ENCODE measurements at places on chromosomes 2 and 18.

DNA sequence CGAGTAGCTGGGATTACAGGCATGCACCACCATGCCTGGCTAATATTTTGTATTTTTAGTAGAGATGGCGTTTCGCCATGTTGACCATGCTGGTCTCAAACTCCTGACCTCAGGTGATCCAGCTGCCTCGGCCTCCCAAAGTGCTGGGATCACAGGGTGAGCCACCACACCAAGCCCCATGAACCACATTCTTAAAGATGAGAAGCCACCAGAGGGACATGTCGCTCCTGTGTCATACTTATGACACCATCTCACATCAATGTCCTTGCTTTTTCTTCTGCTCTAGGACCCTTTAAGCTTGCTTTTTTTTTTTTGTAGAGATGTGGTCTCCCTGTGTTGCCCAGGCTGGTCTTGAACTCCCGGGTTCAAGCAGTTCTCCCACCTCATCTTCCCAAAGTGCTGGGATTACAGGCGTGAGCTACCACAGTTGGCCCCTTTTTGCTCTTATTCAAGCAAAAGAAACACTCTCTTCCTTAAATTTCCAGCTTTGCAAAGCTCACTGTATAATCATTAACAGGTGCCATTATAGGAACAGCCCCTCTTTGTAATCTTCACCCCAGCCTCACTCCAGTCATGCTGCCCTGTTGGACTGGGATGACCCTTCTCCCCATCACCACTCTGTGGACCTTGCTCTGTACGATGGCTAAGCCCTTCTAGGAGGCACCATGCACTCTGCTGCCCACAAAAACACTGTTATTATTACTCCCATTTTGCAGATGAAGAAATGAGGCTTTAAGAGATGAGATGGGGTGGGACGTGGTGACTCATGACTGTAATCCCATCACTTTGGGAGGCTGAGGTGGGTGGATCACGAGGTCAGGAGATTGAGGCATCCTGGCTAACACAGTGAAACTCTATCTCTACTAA, 10.8 kb upstream of the KCNG3 start:
- no peak for DNase-seq

- no peak for DNase-seq
These were observed 5.6 kb upstream of the LRATD1 start for GRCh38 chr2:14626873-14627272.

- no peak for DNase-seq
These were observed 49.1 kb upstream of the ZNF638 start for GRCh38 chr2:71282493-71282892.

DNA sequence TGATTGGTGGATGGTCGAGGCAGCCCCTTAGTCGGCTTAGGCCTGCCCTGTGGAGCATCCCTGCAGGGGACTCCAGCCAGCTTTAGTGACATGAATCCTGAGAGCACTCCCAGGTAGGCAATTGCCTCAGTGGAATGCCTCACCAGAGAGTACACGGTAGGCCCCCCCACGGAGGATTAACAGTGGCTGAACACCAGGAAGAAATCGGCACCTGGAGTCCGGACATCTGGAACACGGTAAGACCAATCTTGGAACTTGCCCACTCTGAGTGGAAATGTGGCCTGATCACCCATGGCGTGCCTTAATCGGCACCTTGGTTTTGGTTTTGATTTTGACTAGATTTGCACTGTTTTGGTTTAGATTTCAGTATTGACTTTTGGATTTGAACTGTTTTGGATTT, 326.2 kb upstream of the NCKAP5 start:
- DNase-seq: no peak

- DNase-seq: no peak
These were observed 129.5 kb upstream of the ID2 start for GRCh38 chr2:8552293-8552801.

DNA sequence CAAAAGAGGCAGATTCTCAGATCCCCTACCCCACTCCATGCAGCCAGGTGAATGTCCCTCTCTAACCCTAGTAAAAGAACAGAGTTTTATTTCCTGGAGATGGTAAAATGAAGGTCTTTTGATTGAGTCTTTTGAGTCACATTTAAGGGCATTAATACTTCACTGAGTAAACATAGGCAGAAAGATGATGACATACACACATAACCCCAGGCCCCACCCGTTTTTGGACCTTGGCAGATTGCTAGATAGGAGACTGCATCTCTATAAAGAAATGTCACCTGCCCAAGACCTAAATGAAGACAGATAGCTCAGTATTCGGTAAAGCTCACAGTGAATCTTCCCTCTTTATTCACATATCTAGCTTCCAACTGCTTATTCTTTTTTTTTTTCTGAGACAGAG, 28.3 kb upstream of the PEX13 start:
- DNase-seq: no peak

DNA sequence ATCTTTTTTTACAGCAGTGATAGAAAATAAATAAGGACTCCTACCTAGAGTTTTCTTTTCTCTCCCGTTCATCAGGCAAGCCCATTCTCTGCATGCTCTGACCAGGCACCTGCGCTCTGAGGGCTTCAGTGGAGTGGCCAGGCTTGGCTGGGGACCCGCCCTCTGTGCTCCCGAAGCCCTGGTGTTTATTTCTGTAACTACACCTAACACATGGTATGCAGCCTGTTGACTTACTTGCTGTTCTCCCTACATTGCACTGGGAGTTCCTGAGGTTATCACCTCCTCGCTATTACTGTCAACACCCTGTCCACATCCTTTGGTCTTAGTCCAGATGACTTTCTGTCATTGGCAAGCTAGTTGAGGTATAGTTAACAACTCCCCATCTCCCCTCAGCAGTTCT, 317.7 kb downstream of the LPIN1 start:
- DNase-seq: no peak

DNA sequence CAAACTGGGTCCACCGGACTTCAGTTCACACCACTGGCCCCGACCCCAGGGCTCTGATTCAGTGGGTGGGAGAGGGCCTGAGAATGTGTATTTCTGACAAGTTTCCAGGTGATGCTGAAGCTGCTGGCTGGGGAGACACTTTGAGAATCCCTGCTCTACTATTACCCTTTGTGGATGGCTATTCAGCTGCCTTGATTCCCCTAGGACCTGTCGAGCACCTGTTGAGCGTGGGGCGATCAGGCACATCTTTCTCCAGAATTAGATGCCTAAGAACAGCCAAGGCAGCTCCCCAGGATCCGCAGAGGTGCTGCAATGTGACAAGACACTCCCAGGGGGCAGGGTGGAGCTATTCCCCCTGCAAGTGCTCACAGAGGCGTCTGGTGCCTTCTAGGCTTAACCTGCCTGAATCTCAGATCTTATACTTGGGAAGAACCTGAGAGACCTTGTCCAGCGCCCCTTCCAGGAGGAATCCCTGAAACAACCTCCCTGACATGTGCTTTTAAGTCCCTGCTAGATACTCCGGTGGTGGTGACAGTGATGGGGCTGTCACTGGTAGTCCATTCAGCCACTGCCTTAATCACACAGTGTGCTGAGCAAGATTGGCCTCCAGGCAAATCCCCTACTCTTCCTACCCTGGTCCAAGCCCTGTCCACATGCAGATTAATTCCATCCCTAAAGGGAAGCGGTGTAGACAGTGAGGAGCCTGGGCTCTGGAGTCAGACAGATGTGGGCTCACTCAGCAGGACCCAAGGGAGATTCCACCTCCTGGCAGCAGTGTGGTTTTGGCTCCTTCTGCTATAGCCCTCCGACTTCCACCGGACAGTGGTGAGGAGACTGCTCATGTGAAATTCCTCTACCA, 43.4 kb upstream of the OTOF start:
- DNase-seq: no peak

DNA sequence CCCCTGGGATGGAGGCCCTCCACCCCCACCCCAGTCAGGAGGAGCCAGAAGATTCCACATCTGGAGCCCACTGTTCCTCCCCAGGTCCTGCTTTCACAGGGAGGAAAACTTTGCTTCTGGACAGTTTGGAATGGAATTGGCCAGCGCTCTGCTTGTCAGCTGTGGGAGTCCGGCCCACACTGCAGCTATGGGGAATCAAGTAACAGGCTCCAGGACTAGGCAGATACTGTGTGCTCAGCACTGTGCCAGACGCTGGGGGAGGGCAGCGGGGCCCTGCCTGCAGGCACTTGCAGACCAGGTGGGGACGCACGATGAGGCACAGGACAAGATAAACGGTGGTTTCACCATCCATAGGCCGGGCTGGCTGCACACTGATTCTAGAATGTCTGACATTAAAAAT, 114.0 kb downstream of the STPG4 start:
- no peak for DNase-seq

GRCh38 chr2:45938649-45939511, 287.4 kb downstream of the PRKCE start:
- no peak for DNase-seq

- DNase-seq: no peak
These were observed 714.4 kb downstream of the DCDC2C start for GRCh38 chr2:4417771-4418170.

DNA sequence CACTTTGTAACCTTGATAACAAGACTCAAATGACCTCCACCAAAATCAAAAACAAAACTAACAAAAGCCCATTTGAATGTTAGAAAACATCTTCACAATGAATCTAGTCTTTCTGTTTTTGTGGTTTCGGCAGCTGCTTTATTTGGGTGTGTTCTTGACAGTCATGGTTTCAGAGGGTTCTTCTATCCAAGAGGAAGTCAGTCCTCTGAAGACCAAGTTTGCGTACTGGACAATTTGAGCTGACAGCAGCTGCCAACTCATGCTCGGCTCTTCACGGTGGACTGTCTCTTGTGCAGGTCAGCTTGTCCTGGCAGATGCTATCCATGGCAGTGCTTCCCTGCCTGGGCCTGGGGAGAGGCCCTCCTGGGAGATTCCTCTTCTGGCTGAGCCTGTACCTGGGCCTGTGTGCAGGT, 91.0 kb downstream of the TMEM17 start:
- no peak for DNase-seq

DNA sequence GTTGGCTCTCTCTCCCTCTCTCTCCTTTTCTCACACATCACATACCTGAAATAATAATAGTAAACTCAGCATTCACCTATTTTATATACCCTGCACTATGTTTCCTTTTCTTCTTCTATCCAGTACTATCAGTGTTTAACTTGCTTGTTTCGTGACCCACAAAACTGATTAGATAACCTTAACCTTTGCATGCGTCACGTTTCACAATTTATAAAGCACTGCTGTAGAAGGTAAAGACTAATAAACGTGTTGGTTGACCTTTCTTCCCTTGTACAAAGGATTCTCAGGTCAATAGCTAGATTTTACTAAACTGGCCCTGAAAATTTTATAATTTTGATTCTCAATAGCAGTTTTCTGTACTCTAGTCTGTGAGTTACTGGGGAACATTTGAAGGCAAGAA, 791.7 kb downstream of the DPP10 start:
- DNase-seq: no peak

- DNase-seq: no peak
These were observed 422.6 kb upstream of the ID2 start for GRCh38 chr2:8259106-8259840.

GRCh38 chr18:4063545-4063944, 391.6 kb downstream of the DLGAP1 start:
- DNase-seq: no peak

GRCh38 chr2:29583104-29583503, 338.3 kb downstream of the ALK start:
- DNase-seq: no peak

- no peak for DNase-seq
These were observed 7.5 kb downstream of the NPPC start for GRCh38 chr2:231918501-231919330.

- peak; percentile 30 for DNase-seq
These were observed 88.2 kb downstream of the PLB1 start for GRCh38 chr2:28583899-28584553.

- DNase-seq: no peak
These were observed 43.0 kb downstream of the KLHL29 start for GRCh38 chr2:23427976-23428375.

GRCh38 chr2:195026261-195026660, 630.8 kb upstream of the SLC39A10 start:
- DNase-seq: no peak

- no peak for DNase-seq
These were observed 28.2 kb downstream of the BCL2L11 start for GRCh38 chr2:111148925-111149324.

DNA sequence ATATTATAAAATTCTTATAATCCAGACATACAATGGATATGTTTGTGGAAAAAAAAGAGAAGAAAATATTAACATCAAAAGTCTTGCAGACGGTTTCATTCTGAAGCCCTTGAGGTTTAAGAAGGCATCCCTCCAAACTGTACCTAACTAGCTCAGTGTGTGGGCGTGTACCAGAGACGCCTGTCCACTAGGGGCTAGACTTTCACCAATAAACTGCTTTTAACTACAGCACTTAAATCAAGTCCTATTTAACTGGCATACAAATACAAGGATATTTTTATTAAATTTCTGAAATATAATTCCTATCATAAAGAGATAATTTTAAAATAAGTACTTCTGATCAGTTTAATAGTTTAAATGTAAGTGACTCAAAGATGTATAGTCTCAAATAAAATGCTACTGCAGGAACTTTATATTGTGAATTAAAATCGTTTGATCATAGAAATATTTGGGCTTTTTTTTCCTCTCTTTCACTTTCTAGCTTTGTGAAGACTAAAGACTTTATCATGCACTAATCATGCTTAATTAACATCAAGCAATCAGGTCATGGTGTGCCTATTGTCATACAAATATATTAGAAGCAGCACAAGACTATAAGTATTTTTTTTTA, 437.7 kb downstream of the SATB2 start:
- DNase-seq: no peak

GRCh38 chr2:196233021-196233804, 61.8 kb upstream of the STK17B start:
- no peak for DNase-seq

DNA sequence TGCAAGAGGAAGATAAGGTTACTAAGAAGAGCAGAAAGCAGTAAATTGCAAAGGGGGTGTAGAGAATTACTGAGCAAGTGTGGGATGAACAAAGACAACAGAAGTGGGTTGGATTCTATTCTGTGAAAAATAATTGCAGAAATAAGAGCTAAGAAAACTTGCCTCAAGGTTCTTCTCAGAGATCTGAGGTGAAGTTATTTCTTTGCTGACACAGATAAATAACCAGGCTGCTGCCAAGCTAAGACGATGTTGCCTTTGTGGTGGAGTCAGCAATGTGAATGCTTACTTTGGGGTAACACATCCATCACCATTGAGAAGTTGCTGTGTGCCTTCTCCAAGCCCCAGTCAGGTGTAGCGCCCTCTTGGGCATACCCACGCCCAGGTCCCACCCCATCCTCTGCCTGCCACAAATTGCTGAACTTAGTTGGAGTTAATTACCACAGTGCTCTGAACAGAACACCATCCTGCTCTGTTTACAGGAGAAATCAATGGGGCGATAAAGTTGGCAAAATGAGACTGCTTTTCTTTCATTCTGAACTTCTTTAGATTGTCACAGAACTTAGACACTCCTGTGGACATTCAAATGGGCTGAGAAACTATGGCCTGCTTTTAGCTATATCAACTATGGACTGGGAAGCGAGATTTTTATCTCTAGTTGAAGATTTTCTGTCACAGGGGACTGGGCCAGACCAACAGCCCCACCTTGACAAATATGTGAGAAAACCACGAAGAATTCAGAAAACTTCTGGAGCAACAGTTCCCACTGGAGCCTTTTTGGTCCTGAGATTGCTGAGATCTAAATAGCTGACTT, 283.6 kb downstream of the TMX3 start:
- no peak for DNase-seq

GRCh38 chr2:191557841-191558240, 120.1 kb upstream of the NABP1 start:
- no peak for DNase-seq
